MM.1S (cell line): ENCODE measurements at places on chromosomes 11 and 22.

- DNase-seq: no peak
Measured at GRCh38 chr22:20562607-20563465, 55.4 kb downstream of the MED15 start.

GRCh38 chr11:31243706-31244105 is 125.8 kb downstream of the DCDC1 start:
- no peak for DNase-seq

GRCh38 chr11:67286621-67287333 is 2.3 kb upstream of the ANKRD13D start:
- DNase-seq: no peak

DNA sequence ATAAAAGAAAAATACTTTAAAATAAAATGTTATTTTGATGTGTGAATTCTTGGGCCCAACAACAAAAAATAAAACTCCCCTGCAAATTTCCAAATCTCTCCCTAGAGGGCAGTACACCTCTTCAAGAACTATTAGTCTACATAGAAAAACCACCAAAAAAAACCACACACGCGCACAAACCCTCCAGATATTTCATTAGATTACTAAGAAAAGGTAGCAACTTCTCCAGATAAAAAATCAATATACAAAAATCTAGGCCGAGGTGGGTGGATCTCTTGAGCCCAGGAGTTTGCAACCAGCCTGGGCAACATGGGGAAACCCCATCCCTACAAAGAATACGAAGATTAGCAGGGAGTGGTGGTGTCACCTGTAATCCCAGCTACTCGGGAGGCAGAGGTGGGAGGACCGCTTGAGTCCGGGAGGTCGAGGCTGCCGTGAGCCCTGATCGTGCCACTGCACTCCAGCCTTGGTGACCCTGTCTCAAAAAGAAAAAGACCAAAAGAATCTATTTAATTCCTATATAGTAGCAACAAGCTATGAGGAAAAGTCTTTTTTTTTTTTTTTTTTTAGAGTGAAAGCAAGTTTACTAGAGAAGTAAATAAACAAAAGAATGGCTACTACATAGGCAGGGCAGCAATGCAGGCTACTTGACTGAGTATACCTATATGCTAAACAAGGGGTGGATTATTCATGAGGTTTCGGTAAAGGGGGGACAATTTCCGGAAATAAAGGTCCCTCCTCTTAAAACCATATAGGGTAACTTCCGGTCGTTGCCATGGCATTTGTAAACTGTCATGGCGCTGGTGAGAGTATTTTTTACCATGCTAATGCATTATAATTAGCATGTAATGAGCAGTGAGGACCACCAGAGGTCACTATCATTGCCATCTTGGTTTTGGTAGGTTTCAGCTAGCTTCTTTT is 13.1 kb downstream of the B3GNT6 start:
- peak; percentile 94 for DNase-seq

- DNase-seq: no peak
Measured at GRCh38 chr11:12786450-12786849, 112.2 kb downstream of the TEAD1 start.

GRCh38 chr11:123313262-123313661 is 116.8 kb upstream of the GRAMD1B start:
- DNase-seq: no peak

DNA sequence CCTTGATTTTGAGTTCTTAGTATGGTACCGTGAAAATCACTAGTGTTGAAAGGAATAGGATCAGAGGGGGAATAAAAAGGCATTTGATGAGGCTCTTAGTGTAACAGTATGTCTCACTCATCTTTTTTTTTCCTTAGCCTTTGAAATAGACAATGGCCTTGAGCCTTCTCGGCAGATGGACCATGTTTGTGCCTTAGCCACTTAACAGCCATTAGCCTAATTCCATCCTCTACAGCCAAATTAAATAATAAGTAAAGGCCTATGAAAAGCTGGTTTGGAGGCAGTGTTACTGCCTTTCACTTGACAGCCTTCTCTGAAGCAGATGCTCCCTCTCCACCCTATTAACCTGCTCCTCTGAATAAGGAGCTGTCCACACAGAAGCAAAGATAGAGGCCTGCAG is 580.7 kb downstream of the NTM start:
- DNase-seq: no peak

DNA sequence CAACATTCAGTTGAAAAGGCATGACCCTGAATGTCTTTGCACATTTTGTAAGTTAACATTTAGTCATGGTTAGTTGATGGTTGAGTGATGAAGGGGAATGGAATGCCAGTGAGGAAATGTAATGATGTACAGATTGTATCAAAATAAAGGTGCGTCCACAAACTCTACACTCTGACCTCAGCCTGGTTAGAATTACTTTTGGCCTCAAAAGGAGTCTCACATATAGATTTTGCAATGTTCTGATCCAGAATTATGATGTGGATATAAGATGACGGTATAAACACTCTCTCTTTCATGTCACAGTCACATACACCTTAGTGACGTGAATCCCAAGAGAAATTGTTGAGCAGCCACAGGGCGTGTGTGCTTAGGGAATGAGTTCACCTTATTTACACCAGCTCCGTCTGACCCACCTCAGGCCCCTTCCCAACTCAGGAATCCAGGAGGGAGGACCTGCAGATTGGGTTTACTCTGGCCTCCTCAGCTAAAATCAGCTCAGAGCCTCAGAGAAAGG is 100.1 kb downstream of the RDX start:
- no peak for DNase-seq

- no peak for DNase-seq
Measured at GRCh38 chr11:69383372-69384250, 89.7 kb downstream of the MYEOV start.

DNA sequence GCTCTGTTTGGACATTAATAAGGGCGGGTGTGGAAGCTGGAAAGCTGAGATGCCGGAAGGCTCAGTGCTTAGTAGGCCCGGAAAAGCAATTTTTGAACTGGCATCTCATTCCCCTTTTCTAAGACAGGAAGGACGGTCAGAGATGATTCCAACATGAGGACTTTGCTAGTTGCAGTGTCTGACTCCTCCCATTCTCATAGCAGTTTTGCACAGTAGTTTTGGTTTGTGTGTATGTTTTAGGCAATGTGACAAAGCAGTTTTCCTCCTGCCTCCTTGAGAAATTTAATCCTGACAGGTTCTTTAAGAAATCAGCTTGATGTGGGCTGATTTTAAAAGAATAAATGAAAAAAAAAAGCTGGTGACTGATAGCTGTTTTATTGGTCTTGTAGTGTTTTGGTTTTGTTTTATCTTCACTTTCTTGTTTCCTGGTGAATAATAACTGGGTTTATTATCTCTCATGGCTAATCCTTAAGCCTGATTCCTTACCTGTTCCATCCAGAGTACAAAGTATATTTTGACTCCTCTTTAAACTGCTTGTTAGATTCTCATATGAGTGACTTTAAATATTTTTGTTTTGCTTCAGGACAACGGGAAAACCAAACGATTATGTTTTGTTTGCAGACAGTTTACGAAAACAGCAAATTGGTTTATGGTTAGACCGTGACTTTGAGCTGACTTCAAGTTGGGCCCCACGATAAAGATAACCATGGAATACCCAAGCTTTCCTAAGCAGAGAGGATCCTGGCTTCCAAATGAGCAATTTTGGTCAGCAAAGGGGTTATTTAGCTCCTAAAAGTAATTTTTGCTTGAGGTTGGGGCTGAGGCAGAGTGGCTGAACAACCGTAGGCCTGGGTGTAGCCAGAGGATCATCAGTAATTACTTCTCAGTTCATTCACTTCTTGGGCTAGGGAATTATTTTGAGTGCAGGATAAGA is 3.4 kb downstream of the PTPRJ start:
- DNase-seq: peak; percentile 32

DNA sequence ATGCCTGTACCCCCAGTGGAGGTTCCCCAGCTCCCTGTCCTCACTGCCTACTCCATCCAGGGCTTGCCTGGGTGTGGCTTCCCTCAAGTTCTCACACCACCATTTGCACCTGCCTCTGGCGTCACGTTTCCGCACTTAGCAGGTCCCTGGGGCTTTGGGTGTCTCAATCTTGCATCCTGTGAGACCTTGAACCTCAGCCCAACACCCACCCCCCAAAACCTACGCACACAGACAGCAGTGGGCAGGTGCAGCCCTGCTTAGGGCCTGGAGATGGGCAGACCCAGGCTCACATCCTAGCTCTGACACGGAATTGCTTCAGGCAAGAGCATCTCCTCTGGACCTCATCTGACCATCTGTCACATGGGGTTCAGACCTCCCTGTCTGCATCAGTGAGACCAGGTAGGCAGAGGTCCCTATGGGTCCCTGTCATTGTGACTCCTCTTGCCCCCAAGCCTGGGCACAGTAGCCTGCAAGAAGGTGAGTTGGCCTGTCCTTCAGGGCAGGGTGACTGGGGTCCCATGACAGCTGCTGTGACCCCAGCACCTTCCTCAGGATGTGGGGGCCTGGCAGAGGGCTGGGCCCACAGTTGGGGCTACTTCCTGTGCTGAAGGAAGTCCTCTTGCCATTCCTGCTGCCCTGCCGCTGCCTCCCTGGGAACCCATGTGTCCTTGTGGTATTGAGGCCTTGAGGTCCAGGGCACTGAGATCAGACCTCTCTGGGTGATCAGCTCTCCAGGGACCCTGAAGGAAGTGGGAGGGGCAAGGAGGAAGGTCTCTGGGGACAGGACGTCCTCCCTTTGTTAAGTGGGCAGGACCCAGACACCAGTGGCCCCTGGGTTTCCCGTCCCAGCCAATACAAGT is 2.0 kb downstream of the SIPA1 start:
- no peak for DNase-seq
